ENCODE measurements at places on chromosomes 3 and 15.
A peak's percentile ranks its signal among the peaks of the same experiment; 100 is the strongest.

- DNase-seq, result no peak
Measured at GRCh38 chr3:63328365-63328764, 50.3 kb downstream of the SYNPR start.

GRCh38 chr15:69324565-69324964, 25.9 kb downstream of the PAQR5 start:
- no peak for DNase-seq

DNA sequence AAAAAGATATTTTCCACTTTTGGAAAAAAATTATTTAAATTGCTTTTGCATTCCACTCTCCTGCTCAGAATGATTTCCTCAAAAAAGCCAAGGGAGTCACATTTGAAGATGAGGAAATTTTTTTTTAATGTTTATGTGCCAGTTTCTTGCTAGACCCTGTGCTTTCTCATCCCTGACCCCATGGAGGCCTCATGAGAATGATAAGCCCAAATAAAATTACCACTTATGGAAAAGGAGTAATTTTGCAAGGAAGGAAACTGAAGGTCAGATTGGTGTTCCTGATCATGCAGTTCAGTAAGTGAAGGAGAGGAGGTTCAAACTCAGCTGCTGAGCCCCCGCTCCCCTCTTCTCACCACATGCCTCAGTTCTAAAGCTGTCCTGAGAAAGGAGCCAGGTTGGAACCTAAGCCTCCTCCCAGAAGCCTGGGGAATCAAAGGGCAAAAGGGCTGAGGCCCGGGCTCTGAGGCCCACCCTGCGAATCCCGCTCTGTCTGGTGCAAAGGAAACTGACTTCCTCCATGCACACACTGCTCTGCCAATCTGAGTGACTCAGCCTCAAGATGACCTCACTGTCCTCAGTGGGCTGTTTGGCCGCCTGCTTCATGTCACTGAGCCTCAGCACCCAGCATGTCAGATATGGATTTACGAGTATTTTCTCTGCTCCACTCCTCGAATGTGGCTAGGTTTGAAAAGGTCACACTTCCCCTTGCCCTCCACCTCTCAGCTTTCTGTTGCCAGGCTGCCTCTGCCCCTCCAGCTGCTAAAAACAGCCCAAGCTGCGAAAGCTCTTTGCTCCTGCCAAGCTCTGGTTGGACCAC, 56.9 kb upstream of the FLNB start:
- DNase-seq, result peak; percentile 26

DNA sequence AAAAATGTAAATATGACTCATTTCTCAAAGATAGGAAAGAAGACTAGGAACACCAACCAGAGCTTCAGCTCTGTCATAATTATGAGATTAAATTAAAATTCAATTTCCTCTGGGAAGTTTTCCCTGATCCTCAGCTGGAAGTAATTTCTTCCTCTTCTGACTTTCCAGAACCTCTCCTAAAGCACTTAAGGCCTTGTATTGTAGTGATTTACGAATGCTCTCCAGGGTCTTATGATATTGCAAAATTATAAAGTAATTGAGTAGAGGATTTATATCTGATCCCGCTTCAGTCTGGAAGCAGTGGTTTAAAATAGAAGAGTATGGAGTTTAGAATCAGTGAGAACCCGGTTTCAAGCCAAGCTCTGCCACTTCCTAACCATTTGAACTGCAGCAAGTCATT, 279.8 kb downstream of the ZPLD1 start:
- no peak for DNase-seq

DNA sequence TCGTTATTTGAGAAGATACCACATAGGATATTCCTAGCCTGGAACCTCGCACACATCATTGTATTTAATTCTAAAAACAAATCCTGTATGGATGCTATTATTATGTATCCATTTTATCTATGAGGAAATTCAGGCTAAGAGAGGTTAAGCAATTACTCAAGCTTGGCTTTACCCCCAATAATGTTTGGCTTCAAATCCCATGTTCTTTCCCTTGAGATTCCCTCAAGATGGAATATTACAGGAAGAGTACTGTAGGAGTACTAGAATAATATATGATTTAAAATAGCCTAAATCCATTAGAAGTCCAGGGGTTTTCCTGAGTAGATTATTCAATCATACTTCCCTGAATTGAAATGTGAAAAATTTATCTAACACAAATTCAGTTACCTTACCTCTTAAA, 630.2 kb downstream of the ZNF385D start:
- no peak for DNase-seq

- no peak for DNase-seq
Measured at GRCh38 chr3:32237670-32238452, 619 bp upstream of the CMTM8 start.

DNA sequence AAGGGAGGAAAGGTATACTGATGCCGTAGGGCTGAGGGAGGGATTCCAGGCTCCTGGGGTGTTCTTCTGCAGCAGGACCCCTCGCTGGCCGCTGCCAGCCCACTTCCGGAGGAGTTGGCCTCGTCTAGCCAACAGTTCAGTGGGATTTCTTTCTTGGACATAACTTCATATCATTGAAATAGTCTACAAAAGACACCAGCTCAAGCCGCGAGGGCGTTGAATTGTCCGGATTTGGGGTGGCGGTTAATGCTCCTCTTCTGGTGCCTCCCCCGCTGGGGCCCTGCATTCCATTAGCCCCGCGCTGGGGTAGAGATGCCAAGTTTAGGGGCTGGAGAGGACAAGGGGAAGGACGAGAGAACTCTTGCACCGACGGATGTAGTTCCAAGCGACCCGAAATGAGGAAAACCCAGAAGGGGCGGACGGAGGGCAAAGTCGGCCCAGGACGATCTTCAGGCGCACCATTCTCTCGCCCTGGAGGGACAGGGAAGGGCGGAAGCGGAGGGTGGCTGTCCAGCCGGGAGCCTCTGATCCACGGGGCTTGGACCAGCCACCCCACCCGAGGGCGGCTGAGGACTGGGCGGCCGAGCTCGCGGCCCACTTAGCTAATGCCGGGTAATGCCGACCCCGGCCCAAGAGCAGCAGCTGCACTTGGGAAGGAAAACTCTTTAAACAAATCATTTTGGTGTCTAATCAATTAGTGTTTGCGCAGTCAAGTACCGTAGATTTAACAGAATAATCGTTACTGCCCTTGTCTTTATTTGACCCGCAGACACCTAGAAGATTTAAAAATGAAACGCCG, 4.7 kb upstream of the ONECUT1 start:
- DNase-seq, result peak; percentile 17

- peak; percentile 62 for DNase-seq
Measured at GRCh38 chr3:187041362-187042307, 97.7 kb downstream of the RPL39L start.

DNA sequence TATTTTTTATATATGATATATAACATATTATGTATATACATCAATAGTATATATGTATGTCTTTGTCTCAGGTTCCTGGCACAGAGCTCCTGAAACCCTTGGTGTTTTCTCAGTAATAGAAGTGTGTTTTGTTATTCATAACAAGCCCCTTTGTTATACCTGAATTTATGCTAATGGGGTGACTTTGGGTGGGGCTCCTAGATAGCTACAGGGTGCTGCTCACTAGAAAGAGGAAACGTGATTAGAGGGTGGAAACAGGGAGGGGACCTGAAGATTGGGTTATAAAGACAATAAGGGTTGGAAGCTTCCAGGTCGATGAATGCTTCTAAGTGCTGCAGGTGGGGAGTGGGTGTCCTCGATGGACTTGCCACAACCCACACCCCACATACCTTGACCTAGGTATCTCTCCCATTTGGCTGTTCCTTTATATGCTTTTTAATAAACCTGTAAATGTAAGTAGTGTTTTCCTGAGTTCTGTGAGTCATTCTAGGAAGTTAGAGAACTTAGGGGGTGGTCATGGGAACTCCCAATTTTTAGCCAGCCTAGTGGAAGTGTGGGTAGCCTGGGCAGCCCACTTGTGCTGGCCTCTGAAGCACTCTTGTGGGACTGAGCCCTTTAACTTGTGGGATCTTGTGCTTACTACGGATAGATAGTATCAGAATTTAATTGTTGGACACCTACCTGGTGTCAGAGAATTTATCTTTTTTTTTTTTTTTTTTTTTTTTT, 36.9 kb upstream of the C15orf39 start:
- no peak for DNase-seq

DNA sequence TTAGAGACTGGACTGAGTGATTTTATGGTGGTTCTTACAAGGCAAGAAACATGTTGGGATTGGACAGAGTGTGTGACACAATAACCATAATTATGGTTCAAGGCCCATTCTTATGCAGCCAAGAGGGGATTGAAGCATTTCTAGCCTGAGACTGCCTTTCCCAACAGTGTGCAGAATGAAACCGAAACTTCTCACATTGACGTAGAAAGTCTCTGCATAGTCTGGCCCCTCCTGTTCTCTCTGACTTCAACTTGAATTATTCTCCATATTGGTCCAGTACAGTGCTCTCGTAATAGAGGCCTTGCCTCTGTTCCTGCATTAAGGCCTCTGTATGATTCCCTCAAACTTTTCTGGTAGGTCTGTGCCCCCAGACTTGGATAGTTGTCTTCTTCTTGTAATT, 138.3 kb downstream of the DIPK2A start:
- no peak for DNase-seq

GRCh38 chr3:146781059-146781458, 175.9 kb upstream of the PLSCR5 start:
- DNase-seq, result no peak

- DNase-seq, result no peak
Measured at GRCh38 chr3:14278799-14279625, 100.4 kb downstream of the LSM3 start.

GRCh38 chr15:31953478-31953877, 76.8 kb upstream of the CHRNA7 start:
- no peak for DNase-seq

GRCh38 chr3:155646669-155647068, 98.2 kb downstream of the PLCH1 start:
- DNase-seq, result no peak

- no peak for DNase-seq
Measured at GRCh38 chr3:175356899-175357324, 497.8 kb downstream of the NAALADL2 start.

DNA sequence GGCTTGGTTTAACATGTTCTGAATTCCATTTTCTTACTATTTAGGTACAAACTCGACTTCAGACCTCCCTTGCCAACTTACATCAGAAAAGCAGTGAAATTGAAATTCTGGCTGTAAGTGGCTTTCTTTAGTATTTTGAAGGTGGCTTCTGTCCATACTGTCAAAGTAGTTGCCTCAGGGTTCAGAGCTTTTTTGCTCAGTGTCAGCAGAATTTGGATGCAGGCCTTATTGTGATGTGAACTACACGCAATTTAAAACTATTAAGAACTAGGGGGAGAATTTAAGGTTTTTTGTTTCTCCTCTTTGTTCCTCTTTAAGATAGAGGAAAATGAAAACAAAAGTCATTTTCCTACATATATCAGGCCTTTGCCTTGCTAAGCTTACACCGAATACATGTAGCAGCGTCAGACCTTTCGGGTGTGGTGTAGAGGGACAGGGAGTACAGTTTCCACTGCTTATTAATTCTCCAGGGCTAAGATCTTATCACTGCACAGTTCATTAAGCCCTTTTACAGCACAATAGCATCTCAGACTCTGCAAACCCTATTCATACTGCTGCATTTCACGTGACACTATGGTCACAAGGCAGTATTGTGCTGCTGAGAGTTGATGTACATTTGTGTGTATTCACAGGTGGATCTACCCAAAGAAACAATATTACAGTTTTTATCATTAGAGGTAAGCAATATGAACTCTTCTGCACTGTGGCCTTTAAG, 6.7 kb downstream of the SRP14 start:
- no peak for DNase-seq

DNA sequence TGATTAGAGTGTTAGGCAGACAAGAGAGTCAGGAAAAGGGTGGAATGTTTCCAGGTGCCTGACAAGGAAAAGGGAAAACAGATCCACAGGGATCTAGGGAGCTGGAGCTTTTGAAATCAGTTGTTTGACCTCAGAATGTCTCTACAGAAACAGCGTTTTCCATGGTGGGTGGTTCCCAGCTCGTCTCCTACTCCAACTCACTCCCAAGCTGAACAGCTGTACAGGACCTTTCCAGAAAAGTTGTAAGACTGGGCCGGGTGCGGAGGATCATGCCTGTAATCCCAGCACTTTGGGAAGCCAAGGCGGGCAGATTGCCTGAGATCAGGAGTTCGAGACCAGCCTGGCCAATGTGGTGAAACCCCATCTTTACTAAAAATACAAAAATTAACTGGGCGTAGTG, 55.7 kb upstream of the RYK start:
- no peak for DNase-seq

- DNase-seq, result no peak
Measured at GRCh38 chr3:133264920-133265319, 134.9 kb upstream of the BFSP2 start.

DNA sequence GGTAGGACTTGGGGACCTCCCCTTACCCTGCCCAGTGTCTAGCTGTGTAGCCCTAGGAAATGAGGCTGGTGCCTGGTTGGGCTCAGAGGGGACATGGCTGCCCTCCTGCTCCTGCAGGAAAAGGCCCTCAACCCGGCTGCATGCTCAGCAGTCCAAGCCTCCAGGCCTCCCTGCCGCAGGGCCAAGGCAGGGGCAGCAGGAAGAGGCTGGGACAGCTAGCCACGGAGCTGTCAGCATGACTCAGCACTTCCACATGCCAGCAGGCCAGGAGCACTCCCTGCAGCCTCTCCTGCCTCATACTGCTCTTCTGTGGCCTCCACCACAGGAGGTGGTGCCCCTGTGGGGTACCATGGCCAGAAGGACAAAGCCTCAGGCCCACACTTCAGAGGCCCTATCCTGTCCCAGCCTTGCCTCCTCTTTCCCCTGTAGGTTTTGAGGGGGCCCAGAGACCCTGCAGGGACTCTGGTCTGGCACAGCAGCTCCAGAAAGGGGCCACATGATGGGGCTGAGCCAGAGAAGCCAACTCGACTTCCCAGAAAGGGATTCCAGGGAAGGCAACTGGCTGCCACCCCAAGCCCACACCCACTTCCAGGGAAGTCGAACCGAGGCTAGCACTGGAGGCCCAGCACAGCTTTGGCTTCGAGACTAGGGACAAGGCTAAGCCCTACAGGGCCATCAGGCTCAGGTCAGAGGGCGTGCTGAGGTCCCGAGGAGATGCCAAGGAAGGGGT, 19.5 kb downstream of the TKT start:
- no peak for DNase-seq

DNA sequence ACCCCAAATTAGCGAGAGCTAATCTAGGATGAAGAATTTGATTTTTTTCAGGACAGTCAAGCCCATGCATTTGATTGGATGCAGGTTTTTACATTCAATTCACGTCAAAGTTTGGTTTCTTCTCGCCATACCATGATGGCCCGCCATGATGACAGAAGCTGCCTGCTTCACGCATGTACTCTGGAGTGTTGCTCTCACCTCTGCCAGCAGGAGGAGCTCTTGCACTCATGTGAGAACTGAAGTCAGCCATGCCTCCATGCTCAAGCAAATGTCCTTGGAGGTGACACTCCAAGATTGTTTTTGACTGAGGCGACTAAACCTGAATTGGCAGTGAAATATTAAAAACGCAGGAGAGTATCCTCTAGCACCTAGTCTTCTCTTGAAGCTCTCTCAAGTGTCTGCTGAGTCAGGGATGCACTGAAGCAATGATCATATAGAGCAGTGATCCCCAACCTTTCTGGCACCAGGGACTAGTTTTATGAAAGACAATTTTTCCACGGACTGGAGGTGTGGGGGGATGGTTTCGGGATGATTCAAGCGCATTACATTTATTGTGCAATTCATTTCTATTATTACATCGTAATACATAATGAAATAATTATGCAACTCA, 120.9 kb downstream of the SAMMSON start:
- DNase-seq, result peak; percentile 80

Data from activated T-cell treated with anti-CD3 and anti-CD28 coated beads, Interleukin-2, amount 50 U/mL, for 48 hours (primary cell).